ENCODE measurements at places on chromosomes 3 and 15.

GRCh38 chr3:168081856-168082255 lies 13.9 kb downstream of the GOLIM4 start:
- no peak for DNase-seq

DNA sequence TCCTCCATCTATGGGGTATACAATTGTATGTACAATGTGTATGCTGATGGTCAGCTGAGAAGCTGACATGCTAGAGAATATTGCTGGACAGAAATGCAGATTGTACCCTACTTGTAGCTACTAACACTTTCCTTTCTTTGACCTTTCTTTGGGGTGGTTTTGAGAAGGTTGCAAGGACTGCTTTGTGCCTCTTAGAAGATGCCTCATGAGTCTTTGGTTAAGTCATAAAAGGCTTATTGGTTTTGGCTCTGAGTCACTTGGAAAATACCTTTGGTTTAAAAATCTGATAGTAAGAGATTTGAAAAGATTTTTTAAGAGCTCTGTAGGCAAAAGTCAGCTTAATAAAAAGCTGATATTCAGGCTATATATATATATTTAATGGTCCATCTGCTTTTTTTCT lies 71.5 kb downstream of the ZMAT3 start:
- no peak for DNase-seq

- DNase-seq: no peak
These were observed 360.9 kb downstream of the ZNF385D start for GRCh38 chr3:21390136-21390535.

- no peak for DNase-seq
These were observed 24.4 kb downstream of the POLR2M start for GRCh38 chr15:57730876-57731275.

DNA sequence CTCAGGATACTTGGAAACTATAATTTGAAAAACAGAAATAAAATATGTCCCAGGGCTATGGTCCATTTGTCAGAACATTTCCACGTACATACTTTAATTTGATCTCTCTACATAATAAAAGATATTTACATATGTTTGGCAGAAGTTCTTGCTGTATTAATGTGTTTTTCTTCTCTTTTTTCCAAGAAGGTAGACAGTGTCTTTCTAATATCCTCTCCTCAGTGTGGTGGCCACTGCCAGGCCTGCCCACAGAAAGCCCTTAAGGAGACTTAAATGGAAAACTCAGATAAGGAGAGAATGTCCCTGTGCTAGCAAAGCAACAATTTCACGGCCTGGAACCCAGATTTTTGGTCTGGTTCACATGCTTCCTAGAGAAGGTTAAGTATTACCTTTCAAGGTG lies 76.5 kb upstream of the ARHGEF26 start:
- DNase-seq: no peak

DNA sequence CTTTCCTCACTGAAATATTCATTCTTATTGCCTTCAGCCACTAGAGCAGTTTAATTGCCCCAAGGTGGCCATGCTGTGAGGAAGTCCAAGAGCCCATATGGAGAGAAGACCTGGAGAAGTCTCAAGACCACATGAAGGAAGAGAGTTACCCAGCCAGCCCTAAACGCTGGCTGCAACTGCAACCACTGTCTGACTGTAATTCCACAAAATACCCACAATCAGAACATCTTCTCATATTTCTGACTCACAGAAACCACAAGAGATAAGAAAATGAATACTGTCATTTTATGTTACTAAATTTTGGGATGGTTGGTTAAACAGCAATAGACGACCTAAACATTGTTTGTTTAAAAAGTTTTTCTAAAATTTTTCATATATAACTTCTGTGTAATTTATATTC lies 14.7 kb upstream of the SST start:
- DNase-seq: no peak

DNA sequence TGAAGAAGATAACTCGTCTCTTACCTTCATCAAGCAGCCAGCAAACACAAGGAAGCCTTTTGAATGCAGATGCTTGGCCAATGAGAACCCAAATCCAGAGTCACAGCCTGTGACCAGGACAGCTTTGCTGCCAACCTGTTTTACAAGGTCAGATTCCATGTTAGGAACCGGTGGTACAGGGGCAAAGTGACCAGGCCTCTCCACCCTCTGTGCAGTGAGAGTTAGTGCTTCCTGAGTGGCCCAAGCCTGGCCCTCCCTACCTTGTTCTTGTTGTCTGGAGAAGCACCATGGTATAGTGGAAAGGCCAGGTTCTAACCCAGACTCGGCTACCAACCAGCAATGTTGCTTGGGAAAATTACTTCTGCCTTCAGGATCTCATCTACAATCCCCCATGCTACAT lies 23.4 kb downstream of the BDH1 start:
- no peak for DNase-seq

DNA sequence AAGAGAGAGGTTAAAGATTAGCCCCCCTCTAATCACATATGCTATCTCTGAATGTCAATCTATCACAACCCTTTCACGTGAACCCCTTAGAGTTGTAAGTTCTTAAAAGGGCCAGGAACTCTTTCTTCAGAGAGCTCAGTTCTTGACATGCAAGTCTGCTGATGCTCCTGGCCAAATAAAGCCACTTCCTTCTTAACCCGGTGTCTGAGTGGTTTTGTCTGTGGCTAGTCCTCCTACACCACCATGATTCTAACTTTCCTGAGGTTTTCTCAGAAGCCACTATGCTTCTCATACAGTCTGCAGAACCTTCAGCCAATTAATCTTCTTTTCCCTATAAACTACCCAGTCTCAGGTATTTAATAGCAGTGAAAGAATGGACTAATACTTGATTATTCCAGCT lies 231.1 kb upstream of the CNTN6 start:
- no peak for DNase-seq

DNA sequence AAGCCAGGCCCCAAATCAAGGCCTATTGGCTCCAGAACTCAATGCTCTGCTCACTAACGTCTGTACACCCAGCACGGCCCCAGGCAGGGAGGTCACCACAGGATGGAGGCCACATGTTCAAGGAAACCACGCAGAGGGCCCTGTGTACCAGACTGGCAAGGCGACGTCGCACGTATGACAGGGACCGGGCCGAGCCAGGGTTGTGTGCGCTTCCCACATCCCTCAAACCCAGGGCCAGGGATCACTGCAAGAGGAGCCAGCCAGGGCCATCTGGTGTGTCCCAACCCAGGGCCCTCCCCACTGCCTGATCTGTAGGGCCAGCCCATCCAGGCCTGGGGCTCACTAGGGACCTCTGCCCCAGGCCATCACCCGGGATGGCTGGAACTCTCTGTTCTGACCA lies 62.0 kb downstream of the ZNF445 start:
- no peak for DNase-seq

DNA sequence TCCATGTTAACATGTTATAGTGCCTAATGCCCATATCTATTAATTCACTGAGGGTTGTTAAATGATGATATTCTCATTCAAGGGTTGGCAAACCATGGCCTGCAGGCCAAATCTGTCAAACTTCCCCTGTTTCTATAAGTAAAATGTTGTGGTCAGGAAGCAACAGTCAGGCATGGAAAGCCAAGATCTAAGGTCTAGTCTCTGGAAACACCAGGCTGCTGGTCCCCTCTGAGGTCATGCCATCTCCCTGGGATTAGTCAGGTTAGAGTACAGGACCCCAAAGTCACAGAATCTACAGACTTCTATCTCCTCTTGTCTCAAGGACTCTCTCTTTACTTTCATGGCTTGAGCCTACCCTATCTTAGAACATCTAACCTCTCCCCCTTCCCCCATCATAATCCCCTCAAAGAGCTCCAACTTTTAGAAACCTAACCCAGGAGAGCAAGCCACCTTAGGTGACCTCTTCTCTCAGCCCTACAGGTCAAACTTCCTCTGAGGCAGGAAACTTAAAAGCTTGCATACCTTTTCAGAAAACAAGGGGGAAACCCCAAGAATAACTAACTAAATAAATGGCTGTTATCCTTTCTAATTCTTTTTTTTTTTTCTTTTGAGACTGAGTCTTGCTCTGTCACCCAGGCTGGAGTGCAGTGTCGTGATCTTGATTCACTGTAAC lies 15.3 kb upstream of the HERC1 start:
- no peak for DNase-seq

- DNase-seq: no peak
These were observed 304.8 kb upstream of the CTDSPL start for GRCh38 chr3:37556789-37557301.

DNA sequence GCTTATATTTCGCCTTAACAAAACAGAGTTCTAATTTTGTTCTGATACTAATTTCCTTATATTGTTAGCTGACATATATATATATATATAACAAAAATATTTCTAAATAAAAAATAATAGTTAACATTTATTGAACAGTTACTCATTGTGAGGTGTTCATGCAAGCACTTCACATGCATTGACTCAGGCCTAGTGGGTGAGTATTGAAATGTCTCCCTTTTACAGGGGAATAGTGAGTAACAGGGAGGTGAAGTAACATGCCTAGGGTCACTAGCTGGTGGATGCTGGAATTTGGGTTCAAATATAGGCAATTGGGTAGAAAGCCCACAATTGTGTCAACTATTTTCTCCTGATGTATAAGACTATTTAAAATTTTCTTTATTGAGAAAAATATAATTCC lies 102.6 kb upstream of the ZPLD1 start:
- DNase-seq: no peak

- no peak for DNase-seq
These were observed 17.0 kb upstream of the PPM1L start for GRCh38 chr3:160739079-160739478.

GRCh38 chr15:67745073-67746006 lies 80.0 kb upstream of the SKOR1 start:
- no peak for DNase-seq

DNA sequence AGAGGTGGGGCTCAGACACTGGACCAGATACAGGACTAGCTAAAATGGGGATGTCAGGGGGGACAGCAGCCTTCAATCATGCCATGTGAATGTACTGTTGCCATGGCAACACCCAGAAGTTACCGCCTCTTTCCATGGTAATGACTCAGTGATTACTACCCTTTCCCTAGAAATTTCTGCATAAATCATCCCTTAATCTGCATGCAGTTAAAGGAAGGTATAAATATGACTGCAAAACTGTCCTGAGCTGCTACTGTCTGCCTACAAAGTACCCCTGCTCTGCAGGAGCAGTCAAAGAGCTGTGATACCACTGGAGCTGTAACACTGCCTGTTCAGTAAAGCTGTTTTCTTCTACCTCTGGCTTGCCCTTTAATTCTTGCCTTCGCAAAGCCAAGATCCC lies 168.2 kb downstream of the PEAK1 start:
- DNase-seq: no peak

DNA sequence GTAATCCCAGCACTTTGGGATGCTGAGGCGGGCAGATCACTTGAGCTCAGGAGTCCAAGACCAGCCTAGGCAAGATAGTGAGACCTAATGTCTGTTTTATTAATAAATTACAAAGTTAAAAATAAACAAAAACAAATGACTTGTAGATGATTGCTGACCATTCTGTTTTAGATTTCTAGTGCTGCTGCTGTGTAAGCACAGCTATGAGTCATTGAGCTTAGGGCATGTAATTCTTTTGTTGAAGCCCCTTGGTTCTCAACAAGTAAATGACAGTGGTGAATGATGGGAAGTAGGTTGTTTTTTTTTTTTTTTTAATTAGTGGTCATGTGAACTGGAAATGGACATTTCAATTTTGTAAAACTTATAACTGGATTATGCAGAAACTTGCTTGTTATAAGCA lies 63.3 kb downstream of the LEO1 start:
- DNase-seq: no peak

DNA sequence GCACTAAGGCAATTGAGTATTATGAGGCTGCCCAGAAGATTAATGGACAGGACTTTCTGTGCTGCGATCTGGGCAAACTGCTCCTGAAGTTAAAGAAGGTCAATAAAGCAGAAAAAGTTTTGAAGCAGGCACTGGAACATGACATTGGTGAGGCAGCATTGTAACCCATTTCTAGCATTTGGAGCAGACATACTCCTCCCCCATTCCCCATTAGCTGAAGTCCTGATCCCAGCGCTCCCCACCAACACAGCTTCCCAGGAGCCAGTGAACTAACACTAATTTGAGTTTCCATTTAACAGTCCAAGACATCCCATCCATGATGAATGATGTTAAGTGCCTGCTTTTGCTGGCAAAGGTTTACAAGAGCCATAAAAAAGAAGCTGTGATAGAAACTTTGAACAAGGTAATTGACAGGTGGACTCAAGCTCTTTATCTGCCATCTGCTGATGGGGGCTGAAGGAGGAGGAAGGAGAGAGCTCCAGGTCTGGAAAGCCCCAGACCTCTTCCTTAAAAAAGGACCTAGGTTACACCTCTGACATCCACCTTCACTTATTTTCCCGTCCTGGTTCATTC lies 22.6 kb downstream of the CSRNP1 start:
- no peak for DNase-seq

DNA sequence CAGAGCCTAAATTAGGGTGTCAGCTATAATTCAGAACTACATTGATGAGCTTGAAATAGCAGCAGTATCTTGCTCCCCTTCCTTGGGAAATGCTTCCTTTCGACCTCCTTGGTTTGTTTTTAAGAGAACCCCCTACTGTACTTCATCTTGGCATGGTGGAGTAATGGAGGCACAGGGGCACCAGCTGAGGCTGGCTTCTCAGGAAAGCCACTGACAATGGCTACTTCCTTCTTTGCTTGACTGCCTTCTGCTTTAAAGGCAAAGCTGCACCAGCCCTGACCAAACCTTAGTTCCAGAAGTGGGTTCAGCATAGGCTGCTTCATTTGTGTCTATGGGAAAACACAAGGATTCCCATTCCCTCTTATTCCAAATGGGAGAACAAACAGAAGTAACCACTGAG lies 1.5 kb upstream of the FBXL22 start:
- no peak for DNase-seq

GRCh38 chr3:14344351-14344750 lies 58.1 kb upstream of the SLC6A6 start:
- DNase-seq: no peak

GRCh38 chr3:69409011-69409410 lies 23.1 kb upstream of the FRMD4B start:
- DNase-seq: no peak

DNA sequence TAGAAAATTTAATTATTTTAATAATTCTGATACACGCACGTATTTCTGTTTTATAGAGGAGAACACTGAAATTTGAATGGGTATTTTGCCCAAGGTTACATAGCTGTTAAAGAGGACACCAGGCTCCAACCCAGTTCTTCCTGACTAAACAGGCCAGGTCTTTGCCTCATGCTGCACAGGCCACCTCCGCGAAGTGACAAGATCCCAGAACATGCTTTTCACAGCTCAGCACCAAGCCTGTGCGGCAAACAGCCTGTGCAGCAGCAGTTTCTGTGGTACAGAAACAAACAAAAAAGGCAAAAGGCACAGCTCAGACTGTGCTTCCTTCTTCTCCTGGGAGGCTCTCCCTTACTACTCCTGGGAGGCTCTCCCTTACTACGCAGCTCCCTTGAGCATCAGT lies 6.5 kb downstream of the FOXL2 start:
- DNase-seq: no peak
